Esophagus muscularis mucosa (tissue), 4 donors: ENCODE measurements at places on chromosomes 11 and 22. TPM values are rescaled to one million over a fixed set of nuclear protein-coding genes. Genes with fewer than 3 reads are reported as not detected.

NFRKB gene
- 33.5 TPM for total RNA-seq

MS4A13 gene
- not detected for total RNA-seq

FOLR1 gene
- 1.0 TPM for total RNA-seq

IGLL1 gene
- not detected for total RNA-seq

CARNS1 gene
- 1.9 TPM for total RNA-seq

DNA sequence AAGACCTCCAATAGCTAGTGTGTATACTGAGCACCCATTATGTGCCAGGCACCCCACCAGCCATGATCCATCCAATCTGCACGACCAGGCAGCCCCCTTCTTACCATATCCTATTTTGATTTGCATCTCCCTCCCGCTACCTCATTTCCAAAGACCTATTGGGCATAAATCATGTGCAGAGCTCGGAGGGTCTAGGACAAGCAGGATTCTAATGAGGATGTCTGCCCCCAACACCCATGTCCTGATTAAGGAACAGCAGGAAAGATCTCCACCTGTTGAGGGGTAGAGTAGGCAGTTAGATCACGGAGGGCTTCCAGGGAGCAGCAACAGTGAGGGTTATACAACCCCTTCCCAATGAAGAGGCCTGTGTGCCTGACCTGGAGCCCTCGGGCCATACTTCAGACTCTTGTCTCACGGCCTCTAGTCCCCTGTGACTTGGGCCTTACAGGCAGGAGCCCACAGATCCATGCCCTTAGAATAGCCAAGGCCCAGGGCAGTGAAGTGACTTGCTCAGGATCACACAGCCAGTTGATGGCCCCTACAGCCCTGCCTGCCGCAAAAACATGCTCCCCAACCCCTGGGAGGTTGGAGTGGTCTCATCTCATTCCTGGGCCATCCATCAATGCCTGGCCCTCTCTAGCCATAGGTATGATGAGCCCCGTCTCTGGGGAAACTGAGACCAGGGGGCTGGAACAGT lies 3.5 kb downstream of the RAB3IL1 start:
- DNase-seq, result no peak

DNA sequence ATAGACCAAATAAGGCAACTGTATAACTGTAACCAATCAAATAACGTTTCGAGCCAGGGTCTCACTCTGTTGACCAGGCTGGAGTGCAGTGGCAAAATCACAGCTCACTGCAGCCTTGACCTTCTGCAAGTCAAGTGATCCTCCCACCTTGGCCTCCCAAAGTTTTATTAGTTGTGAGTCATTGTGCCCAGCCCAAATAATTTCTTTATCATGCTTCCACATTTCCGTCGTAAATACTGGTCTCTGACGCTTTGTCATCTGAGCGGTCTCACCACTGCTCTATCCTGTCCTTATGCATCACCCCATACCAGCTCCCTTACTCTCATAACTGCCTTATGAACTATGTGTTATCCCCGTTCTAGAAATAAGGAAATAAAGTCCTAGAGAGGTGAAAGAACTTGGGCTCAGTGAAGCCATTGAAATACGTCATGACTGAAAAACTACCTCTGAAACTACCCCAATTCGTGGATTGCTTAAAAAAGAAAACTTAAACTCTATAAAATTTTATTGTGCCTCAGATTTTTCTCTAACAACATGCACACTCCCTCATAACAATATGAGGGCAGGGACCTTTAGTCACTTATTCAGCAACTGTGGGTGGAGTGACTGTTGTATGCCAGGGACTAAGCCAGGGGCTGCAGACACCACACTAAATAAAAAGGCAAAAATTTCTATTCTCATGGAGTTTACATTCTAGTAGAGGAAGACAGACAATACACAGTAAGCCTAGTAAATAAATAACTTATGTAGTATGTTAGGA lies 15.8 kb upstream of the RTN4RL2 start:
- no peak for DNase-seq

DNA sequence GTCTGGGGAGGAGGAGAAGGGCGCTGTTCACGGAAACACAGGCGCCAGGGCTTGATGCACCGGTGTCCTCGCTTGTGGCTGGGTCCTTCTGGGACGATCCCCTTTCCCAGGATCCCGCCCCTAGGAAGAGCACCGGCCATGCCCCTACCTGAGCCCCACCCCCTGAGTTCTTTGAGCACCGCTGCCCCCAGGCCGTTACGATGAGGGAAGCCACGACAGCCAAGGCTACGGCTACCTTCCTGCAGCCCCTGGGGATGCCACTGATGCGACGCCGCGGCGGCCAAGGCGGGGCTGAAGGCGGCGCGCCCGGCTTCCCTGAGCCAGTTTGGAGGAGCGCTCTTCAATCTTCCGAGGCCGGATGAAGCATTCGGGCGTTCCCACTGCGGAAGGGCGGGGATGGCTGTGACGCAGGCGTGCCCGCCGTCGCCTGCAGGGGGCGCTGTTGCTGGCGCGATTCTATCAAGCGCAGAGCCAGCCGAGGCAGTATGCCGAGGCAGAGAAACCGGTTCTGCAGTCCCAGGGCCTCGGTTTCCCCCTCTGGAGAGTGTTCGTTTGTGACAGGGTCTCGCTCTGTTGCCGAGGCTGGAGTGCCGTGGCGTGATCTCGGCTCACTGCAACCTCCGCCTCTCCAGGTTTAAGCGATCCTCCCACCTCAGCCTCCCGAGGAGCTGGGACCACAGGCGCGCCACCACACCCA lies 9.7 kb upstream of the NEFH start:
- DNase-seq, result no peak

DNA sequence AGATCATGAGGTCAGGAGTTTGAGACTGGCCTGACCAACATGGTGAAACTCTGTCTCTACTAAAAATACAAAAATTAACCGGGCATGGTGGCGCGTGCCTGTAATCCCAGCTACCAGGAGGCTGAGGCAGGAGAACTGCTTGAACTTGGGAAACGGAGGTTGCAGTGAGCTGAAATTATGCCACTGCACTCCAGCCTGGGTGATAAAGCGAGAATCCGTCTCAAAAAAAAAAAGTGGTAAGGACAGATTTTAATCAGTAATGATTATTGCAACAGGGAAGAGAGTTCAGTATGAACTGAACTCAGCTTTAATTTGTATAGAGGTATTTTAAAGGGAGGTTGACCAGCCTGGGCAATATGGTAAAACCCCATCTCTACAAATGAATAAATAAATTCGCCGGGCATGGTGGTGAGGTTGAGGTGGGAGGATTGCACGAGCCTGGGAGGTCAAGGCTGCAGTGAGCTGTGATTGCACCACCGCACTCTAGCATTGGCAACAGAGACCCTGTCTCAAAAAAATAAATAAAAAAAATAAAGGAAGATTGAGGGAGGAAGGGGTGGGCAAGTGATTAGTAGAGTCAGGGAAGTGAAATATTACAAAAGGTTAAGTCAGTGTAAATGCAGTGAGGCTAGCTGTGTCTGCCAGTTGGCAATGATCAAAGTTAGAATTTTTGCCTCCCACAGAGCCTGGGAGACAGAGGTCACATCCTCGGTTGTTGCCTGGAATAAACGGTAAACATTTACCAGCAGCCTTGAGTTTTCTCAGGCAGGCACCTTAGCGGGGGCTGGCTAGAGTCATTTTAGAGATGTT lies 2.6 kb upstream of the MCM5 start:
- DNase-seq, result no peak

GRCh38 chr11:20566591-20567434 lies 32.6 kb upstream of the SLC6A5 start:
- DNase-seq, result peak; percentile 34

DNA sequence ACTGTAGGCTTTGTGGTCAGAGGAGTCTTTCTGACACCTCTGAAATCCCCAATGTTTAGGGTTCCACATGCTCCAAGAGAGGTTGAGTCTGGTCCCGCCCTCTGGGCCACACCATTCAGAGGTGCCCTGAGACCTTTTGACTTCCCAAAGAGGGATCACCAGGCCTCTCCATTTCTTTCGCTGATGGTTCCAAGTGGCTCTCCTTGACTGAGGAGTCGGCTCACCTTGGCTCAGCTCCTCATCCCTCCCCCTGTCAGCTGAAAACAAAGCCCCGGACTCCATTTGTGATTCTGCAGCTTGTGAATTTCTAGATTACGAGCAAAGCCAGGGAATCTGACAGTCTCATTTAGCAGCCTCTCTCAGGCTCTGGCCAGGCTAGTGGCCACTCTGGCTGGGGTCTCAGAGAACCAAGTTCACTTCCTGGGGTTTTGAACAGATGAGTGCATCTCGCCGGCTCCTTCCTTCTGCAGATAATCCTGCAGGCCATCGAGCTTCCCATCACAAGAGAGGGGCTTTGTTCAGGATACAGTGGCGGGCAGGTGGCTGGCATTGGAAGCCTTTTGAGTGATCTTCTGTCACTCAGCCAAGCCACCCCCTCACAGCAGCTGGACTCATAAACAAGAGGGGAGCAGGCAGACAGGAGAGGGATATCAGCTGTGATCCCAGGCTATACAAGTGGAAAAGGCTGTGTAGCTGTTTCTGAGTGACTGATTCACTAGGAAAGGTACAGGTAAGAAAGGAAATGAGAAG lies 102.9 kb downstream of the TRIM29 start:
- DNase-seq, result no peak

- DNase-seq, result no peak
These were observed 1.2 kb upstream of the C11orf16 start for GRCh38 chr11:8933931-8934330.

DNA sequence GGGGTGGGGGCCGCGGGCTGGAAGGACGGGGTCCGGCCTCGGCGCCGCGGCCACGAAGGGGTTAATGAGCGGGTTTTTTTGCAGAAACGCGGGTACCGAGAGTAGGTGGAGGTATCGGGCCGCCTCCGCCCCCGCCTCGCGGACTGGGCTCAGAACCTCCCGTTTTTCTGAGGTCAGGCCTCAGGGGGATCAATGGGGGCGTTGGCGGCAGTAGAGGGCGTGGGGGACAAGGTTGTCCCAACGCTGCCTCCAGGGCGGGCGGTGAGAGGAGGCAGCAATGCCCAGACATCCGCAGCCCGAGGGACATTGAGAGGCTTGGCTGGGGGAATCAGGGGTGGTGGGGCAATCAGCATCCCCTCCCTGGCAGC lies 34.8 kb upstream of the PRODH start:
- no peak for DNase-seq

DNA sequence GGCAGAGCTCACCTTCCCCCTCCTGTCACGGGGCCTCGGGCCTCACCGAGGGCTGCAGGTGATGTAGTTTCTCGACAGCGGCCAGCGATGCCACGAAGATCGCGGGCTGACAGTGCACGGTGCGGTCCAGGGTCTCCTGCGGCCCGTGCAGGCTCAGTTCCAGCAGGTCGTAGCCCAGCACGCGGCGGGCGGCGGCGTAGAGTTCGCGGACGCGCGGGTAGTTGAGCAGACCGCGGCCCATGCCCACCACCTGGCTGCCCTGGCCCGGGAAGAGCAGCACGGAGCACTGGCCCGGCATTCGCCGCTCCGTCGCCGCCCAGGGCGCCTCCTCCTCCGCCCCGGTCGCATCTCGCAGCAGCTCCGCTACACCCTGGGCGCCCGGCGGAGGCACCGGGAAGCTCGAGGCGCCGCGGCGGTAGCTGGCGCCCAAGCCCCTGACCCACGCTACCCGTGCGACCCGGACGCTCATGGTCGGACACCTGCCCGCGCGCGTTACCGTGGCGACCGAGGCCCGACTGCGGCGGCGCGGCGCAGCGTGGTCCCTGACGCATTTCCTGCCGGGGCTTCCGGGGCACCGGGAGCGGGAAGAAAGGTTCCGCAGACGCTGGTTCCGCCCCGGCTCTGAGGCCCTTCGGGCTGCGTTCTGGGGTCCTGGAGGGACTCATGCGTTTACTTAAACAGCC lies at the start of gene MCAT:
Gene MCAT, minus strand, starts transcription at position 519 of the 683 bp plus-strand sequence. Its CDS starts 50 bp downstream, at position 469.
- DNase-seq, result no peak

DNA sequence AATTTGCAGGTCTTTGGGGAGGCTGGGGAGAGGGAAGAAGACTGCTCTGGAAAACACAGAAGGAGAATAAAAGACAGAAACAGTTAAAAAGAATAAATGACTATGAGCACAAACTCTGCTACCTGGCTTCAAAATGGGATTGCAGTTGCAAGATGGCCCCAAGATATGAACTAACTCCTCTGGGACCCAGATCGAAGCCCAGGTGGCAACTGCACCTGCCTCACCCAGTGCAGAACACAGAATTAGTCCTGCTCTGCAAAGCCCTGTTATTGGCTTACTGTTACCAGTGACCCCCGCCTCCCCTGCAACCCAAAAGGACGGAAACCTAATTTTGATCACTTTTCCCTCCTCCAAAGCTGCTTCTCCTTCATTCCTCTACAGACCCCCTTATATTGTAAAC lies 35.9 kb upstream of the POU2AF1 start:
- DNase-seq, result no peak

DNA sequence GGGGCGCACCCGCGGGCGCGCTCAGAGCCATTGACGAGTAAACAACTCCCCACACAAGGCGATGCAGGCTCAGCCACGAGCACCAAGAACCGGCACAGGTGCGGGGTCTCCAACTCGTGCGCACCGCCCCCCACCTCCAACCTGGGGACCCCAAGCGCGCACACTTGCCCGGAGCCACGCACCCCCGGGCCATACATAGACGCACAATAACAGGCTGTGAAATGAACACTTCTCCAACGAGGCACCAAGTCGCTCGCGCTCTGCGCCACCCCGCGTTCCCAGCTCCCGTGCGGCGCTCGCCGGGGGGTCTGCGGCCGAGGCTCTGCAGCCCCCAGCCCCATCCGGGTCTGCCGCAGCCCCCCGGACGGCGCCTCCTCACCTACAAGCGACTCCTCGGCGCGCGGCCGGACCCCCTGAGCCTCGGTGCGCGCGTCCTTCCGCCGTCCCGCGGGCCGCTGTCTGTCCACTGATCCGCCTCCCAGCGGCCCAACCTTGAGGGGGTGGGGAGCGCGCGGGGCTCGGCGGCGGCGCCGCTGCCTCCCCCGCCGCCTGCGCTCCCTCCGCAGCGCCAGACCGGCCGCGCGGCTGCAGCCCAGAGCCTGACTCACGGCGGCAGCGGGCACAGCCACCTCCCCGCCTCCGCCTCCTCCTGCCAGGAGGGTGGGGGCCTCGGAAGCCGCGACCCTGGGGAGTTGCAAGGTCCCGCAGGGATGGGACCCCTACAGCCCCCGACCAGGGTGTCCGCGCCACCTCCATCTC lies 1.6 kb downstream of the IFITM10 start:
- DNase-seq, result no peak

DNA sequence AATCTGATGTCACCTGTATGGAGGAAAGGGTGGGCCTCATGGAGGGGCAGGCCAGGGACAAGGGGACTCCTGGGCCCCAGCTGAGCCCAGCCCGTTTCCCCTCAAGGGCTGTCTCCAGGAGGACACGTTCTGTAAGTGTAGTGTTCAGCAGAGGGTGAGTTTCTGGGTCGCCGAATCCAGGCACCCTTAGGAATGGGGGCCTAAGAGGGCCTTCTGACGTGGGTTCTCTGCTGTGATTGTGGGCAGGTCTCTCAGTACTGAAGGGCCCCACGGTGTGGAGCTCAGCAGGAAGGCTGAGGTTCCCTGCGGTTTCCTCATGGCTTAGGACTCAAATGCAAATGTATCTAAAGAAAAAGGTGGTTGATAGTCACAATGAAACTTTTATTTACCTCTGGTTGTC lies 6.5 kb downstream of the PTDSS2 start:
- no peak for DNase-seq
